Panc1 (cell line): ENCODE measurements at places on chromosomes 16 and 17. TPM values are rescaled to one million over a fixed set of nuclear protein-coding genes. Genes with fewer than 3 reads are reported as not detected.

The SLC16A13 gene
- 13.1 TPM for total RNA-seq

The FBXW10B gene
- total RNA-seq, result 0.54 TPM

The EFCAB5 gene
- total RNA-seq, result 0.39 TPM

The HSD17B2 gene
- total RNA-seq, result 0.41 TPM

The MYH2 gene
- not detected for total RNA-seq

The PTGES3L gene
- total RNA-seq, result 0.74 TPM
